ENCODE measurements at places on chromosomes 2 and 18.

DNA sequence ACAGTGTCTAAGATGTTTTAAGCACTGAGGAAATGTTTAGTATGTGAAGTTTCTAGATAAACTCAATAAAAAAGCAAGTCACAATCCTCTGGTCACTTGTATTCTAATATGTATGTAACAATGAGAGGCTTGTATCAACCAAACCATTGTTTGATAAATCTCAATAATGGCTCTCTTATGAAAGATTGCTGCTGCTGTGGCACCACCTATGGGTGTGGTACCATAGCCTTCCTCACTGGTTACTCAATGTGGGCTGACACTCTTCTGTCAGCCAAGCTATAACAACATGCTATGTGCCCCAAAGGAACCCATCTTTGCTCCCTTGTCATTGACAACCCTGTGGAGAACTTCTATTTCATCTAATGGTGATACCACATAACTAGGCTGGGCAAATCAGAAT is 12.6 kb upstream of the RAB1A start:
- DNase-seq: no peak

DNA sequence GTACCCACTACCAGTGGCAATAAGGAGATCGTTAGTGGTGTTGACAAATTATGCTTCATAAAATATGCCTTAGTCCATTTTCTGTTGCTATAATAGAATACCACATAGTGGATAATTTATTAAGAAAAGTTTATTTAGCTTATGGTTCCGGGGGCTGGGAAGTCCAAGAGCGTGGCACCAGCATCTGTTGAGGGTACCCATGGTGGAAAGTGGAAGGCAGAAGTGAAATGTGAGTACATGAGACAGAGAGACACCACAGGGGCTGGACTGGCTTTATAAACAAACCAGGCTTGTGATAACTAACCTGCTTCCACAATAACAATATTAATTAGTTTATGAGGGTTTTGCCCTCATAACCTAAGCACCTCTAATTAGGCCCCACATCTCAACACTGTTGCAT is 146.6 kb downstream of the RNF144A start:
- DNase-seq: no peak

- no peak for DNase-seq
Measured at GRCh38 chr2:66273933-66274490, 160.9 kb upstream of the MEIS1 start.

GRCh38 chr2:96940001-96940615 is 46.3 kb downstream of the FAM178B start:
- no peak for DNase-seq

GRCh38 chr2:107001964-107002696 is 116.2 kb upstream of the ST6GAL2 start:
- no peak for DNase-seq

DNA sequence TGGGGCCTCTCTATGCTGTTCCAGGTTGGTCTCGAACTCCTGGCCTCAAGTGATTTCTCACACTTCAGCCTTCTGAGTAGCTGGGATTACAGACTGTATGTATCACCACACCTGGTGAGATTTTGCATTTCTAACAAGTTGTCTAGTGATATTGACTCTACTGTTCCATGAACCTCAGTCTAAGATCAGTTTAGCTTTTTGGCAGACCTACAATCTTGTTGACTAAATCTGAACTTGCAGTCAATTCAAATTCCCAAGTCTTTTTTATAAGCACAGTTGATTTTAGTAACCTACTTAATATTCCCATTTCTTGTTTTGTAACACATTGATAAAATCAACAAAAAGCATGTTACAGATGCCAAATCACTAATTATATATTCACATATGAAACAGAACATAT is 266.1 kb upstream of the CYP26B1 start:
- no peak for DNase-seq

- no peak for DNase-seq
Measured at GRCh38 chr2:8371653-8372052, 310.2 kb upstream of the ID2 start.

DNA sequence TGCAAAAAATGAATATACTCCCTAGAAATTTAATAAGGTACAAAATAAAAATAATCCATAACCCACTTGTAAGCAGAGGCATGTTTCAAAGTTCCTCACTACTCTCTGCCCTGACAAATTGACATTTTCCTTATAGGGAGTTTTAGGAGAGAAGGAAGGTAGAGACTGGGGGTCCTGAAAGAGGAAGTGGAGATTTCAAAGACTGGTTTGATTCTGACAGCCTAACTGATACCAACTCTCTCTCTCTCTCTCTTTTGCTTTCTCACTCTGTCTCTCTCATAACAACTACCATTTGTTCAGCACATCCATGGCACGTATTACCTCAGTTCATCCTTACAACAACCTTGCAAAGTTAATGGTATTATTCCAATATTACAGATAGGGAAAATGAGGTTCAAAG is 18.6 kb downstream of the FZD7 start:
- DNase-seq: no peak

DNA sequence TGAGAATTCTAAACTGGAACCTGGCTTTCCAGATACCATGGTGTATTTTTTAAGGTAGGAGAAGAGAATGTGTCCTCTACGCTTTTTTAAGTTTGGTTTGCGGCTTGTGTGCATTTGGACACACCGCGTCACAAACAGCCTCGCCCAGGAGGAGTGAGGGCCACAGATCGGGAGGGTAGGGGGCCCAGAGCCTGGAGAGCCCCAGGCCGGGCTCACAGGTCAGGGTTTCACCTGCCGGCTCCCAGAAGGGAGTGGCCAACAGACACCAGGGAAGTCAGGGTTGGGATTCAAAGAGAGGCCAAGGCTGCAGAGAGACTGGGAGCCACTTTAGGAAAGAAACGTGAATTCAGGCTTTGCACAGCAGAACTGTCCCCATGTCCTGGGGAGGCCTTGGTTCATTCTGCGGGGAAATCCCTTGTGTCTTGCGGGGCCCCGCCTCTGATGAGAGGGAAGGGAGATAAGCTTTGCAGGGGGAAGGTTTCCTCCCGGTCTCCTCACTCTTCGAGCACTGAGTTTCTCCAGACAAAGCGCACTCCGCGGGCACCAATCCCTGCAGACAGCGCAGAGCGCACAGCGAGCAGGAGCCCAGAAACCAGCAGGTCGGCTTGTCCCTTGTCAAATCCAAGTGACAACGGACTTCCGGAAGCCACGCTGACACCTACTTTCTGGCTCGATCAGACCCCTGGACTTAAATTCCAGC is 2.0 kb upstream of the TUBB6 start:
- DNase-seq: no peak

DNA sequence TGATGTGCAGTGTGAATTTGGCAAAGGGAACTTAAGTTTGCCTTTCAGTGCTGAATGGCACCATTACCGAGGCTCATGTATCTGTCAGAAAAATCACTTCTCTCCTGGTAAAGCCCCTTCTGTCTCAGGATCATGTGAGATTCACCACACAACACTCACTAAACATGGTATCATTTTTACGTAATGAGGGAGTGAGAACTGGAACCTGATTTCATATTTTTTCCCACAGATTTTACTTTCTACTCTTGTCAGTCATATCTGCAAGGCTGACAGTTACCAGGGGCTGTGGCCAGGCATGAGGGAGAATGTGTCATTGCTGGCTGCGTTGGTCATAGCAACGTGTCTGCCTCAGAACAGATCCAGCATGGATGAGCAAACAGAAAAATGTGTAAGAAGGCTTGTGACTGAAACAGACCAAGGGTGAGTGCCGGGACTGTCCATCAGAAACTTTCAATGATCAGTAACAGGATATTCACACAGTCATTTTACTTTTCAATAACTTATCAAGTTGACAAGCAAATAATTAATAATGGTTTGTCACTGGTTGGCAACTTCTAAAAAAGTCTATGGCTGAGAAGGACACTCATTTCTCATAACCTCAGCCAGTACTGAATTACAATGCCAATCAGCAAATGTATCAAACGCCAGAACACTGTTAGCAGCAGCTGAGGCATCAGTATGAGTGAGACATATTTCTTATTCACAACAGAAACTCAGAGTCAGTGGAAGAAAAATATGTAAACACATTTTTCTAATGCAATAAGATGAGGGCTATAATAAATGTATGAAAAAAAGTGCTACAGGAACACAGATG is 100.5 kb downstream of the CDC42EP3 start:
- DNase-seq: no peak

DNA sequence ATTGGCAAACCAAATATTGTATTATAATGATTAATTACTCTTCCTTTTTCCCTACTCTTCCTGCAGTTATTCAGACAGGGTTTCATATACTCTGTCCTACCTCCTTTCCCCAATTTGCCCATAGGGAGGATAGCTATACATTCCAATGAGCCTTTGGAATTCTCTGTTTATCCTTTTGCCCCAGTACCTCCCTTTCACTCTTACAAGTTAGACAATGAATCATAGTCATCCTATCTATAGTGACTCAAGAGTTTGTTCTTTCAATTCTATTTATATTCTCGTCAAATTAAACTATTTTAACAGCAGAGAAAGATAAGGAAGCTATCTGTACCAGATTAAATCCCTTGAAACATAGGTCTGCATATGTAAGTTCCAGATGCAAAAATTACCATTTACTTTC is 437.5 kb downstream of the NR4A2 start:
- DNase-seq: no peak

DNA sequence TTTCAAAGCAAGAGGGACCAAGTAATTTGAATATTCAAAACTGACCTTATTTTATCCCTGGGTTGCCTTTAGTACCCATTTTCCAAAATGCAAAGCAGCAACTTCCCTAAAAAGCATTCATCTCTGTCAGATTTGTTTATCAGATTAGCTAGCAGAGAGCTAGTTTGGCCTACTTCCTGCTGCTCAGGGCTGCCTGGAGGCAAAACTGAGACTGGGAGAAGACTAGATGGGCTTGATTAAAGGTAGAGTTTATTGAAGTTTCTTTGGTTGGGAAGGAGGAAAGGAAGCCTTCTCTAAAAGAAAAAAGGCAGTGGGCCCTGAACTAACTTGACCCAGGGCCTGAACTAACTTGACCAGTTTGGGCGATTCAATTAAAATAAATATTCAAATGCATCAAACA is 426.1 kb upstream of the FAM98A start:
- DNase-seq: no peak

DNA sequence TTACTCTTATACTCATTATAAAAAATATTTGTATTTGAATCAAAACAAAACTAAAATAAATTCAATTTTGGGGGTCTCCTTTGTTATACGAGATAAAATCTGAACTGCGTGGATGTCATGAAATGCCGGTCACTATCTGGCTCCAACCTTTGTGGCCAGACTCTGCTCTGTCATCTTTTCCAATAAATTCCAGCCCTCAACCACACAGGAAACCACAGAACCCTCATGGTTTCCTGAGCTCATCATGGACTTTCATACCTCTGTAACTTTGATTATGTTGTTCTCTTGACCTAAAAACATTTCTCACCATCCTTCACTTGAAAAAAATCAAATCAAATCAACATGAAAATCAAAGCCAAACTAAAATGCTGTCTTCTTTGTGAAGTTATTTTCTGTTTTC is 724.7 kb downstream of the METTL4 start:
- DNase-seq: no peak

- DNase-seq: no peak
Measured at GRCh38 chr2:72951303-72952095, 34.2 kb downstream of the EMX1 start.

GRCh38 chr2:164976301-164976700 is 21.0 kb upstream of the SLC38A11 start:
- DNase-seq: no peak

DNA sequence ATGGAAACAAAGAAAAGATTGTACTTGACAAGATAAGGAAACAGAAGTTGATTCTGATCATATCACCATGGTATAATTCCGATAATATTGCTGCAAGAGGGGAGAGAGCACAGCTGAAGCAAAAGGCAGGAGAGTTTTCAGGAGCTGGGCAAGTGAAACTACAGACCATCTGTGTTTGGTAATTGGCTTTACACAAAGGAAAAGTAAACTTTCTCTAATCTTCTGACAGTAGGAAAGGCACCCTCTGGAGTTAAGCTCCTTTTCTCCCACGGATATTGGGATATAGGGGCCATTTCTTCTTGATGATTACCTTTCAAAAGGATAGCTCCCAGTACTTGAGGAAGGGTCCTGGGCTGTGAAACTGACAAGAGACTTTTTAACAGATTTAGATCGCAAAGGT is 29.9 kb upstream of the REG3A start:
- DNase-seq: no peak

- DNase-seq: no peak
Measured at GRCh38 chr2:131588152-131588873, 60.6 kb downstream of the CCDC74A start.

DNA sequence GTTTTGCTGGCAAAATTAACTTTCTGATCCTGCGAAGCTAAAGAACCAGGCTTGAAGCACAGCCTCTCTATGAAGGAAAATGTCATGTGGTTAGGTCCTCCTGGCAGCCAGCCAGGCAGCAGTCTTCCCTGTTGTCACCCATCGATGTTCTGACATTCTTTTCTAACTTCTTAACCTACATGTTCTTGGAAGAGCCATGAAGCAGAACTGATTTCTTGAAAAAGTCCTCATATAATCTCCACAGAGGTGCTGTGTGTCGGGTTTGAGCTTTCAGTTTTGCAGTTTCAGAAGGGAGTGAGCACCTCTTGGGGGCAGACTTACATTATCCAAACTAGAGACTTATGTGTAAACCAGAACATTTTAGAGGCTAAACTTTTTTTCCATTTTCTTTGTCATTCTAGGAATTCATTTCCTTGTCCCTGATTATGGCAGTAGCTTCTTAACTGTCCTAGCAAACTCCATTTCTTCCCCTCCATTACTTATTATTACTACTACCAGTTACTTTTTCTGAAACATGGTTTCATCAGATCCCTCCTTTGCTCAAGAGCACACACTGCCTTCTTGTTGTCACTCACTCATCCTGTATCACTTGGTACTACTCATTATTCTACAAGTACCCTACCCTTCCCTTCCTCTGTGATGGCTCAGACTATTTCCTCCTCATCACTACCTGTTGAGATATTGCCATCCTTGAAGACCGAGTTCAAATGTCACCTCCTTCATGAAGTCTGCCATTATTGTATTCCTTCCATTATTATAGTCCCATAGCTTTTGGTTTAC is 31.1 kb downstream of the DOK1 start:
- no peak for DNase-seq

- no peak for DNase-seq
Measured at GRCh38 chr18:46693996-46694395, 37.0 kb upstream of the LOXHD1 start.

GRCh38 chr18:27685807-27686412 is 491.0 kb downstream of the CDH2 start:
- DNase-seq: peak; percentile 3

DNA sequence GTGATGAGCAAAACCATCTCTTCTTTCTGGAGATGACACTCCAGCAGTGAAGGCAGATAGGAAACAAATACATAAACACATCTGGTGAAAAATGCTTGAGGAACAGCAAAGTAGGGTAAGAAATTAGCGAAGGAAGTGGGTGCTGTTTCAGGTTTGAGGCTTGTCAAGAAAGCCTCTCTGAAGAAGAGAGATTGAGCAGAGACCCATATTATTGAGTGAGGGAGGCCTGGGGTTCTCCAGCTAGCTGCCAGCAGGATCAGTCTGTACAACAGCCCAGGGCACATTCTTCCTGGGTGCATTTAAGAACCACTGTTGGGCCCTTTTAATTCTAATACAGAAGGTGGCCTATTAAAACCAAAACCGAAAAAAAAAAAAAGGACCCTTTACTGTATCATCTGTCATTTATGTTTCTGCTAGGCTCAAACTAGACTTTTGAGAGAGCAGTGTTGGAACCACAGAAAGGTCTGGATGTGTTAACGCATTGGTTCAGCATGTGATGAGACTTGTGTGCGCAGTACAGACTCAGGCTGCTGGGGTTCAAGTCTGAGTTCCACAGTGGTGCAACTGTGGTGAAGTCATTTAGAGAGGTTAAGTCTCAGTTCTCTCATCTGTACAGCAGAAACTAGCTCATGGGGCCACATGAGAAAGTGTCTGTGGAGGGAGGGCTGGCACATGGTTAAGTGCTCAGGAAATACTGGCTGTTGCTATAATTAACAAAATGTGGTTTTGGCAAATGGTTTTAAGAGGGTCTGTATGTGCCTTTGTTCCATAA is 28.9 kb downstream of the MGAT5 start:
- no peak for DNase-seq
